Left ventricle myocardium superior (tissue), 1 donor: ENCODE measurements at places on chromosomes 12 and 14. TPM values are rescaled to one million over a fixed set of nuclear protein-coding genes. Genes with fewer than 3 reads are reported as not detected.

DNA sequence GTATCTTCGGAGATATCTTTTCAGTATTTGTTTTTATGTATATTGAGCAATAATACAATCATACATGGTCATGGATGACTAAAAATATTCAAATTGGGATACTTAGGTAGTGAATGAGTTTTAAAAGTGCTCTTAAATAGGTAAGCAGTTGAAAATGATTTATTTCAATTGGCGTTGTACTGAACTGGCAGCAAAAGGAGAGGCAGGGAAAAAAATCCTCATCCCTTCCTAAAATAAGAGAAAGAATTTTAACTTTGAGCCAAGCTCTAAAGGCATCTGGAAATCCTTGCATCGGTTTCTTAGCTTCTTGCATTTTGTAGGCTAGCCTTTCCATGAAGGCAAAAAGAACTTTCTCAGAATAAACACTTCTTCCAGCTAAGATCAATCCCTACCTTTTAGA, 125.2 kb downstream of the MGST1 start:
- no peak for DNase-seq

DNA sequence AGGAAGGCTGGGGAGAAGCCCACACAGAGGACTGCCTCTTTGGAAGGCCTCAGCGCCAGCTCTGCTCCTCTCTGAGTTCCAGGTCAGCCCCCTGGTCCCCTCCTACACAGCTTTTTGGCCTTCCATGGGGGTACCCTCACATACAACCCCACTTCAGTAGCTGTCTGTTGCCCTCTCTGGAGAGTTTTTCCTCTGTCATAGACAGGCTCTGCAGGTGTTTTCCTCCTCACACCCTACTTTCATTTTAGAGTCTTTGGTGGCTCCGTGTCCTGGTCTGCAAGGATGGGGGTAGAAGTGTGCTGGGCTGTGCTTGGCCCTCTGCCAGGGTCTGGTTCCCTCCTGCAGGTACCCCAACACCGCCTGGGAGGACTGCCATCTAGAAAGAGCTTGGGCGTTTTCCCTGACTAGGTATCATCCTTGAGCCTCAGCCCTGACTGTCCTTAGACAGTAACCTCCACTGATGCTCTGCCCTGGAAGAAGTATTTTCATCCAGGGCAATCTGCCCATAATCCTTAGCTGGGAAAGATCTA, 15.1 kb downstream of the ZDHHC22 start:
- DNase-seq: no peak

The TEX22 gene
- 1.6 TPM for total RNA-seq

The GOLGA3 gene
- 26.3 TPM for total RNA-seq

The KITLG gene
- 9.0 TPM for total RNA-seq

GRCh38 chr12:29991924-29992323, 208.2 kb upstream of the TMTC1 start:
- no peak for DNase-seq

DNA sequence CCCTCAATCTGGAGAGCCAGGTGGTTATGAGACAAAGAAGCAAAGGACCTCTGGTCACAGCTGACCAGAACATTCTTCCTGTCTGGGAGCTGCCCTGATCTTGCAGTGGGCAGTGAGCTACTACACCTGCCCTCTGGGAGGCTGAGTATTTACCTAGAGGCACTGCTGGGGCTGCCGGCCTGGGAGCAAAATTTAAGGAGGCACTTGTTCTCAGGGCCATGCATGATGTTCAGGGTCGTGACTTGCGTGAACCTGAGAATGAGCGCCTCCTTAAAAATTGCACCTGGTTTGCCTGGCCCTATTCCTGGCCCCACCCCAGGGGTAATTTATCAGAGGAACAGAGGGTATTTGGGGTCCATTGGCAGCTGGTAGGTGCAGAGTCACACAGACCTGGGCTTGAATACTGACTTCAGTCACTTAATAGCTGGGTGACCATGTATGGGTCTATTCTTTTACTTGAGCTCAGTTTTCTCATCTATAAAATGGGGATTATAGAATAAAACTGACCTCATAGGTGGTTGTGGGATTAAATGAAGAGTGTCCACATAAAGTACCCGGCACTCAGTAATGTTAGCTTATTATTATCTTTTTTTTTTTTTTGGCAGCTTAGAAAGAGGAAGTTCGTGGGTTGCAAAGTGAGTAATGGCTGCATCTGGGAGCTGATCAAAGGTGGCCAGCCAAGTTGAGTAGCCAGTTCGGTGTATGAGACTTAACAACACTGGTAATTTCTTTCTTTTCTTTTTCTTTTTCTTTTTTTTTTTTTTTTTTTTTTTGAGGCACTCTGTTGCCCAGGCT, 107.4 kb upstream of the MED13L start:
- DNase-seq: no peak

DNA sequence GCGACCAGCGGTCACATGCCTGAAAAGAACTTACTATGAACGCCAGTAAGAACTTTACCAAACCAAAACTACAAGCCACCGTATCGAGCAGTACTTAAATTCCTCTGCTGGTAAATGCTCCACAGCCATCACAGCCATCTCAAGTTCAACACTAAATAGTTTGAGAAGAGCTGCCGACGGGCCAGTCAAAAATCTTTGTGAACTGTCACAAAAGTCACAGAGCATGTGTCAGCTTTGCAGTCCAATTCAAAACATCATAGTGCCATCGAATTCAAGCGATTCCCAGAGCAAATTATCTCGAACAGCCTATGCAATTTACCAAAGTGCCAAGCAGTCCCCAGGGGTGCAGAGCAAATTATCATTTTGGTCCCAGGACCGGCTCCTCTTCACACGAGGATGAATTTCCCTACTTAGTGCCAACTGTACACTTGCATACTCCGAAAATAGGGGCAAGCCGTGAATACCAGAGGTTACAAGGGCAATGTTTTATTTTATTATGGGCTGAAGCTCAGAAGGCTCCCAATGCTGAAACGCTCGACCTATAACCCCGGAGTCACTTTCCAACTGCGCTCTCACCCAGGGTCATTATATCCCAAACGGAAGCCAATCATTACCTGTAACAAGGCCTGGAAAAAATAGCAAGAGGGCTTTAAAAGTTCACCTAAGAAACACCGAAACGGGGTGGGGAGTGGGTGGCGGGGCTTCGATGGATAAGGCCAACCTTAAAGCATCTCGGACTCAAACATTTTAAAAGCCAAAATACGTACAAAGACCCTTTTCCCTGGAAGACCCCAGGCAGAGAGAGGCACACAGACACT, 1.1 kb downstream of the LRP6 start:
- DNase-seq: no peak

DNA sequence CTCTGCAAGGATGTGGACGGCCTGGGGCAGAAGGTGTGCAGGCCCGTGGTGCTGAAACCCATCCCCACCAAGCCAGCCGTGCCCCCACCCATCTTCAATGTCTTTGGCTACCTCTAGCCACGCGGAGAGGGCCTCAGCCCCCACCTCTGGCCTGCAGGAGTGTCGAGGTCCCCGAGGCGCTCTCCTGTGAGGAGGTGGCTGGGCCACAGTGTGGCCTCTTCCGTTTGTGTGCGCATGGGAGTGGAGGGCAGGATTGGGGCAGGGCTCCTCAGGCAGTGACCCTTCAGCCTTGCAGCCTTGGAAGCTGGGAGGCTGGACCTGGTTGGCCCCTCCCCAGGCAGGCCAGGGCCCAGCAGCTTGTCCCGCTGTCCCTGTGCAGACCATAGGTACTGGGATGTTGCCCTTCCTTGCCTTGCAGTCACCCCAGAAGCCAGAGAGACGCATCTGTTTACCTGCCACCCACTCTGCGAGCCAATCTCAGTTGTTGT, 1.9 kb downstream of the FAM181A start:
- DNase-seq: no peak

The RASSF8 gene
- total RNA-seq: 22.9 TPM

DNA sequence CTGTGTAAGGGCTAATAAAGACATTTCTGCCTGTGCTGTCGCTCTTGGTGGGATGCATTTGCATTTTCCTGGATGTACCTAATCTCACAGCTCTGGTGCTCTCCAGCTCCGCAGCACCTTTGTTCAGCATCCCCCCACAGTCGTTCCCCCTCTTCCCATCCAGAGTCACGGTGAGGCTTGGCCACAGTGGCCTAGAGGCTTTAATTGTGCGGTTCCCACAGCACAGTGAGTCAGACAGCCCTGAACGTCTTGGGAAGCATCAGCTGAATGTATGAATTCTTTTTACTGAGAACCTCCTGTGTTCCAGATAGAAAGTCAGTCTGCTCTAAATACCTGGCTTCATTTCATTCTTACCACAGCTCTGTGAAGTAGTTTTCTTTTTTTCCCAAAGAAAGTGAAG, 28.7 kb downstream of the MLXIP start:
- DNase-seq: no peak

DNA sequence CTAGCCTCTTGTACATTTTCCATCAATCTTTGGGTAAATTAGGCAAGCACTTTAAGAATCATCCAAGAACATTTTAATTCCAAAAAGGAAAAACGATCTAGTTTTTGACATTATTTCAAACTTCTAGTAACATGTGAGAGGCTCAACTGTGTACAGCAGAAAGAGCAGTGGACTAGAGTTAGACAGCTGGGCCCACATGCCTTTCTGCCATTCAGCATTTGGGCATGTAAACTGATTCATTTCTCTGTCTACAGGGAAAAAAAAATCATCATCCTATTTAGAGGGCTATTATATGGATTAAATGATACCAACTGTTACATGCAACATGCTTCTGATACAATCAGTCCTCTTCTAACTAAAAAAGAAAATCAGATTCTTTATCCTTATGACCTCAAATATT, 17.7 kb downstream of the ATP2B1 start:
- no peak for DNase-seq

- no peak for DNase-seq
These were observed 334.4 kb upstream of the ATP2B1 start for GRCh38 chr12:90042920-90043641.

The GUCY2C gene
- total RNA-seq: not detected

The PZP gene
- total RNA-seq: 0.35 TPM

DNA sequence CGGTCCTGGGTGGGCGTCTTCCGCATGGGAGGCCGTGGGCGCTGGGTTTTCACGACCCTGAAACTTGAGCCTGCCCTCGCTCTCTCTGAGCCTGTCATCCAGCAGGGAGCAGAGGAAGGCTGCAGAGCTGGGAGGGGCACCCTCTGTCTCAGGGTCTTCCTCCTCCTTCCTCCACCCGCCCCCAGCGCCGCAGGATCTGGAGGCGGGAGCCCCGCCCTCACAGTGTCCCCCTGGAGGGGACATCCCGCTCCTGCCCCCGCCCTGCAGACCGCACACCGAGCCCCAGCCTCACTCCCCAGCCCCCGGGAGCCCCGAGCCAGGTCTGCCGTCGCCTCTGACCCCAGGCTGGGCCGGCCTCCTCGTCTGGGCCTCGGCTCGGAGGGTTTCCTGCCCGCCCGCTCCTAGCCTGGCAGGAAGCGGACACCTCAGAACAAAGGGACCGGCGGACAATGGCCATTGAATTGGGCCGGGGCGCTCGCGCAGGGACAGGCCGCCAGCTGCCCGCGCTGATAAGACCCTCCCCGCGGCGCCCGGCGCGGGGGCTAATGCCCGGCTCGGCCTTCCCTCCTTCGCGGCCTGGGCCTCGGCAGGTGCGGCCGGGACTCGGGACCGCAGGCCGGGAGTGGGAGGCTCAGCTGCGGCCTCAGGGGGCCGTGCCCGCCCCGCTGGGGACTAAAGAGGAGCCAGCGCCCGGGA, 15.3 kb upstream of the NUDT14 start:
- DNase-seq: peak; percentile 67

The SNAPC1 gene
- 14.5 TPM for total RNA-seq

The DBX2 gene
- 0.07 TPM for total RNA-seq

The EFS gene
- 3.3 TPM for total RNA-seq

DNA sequence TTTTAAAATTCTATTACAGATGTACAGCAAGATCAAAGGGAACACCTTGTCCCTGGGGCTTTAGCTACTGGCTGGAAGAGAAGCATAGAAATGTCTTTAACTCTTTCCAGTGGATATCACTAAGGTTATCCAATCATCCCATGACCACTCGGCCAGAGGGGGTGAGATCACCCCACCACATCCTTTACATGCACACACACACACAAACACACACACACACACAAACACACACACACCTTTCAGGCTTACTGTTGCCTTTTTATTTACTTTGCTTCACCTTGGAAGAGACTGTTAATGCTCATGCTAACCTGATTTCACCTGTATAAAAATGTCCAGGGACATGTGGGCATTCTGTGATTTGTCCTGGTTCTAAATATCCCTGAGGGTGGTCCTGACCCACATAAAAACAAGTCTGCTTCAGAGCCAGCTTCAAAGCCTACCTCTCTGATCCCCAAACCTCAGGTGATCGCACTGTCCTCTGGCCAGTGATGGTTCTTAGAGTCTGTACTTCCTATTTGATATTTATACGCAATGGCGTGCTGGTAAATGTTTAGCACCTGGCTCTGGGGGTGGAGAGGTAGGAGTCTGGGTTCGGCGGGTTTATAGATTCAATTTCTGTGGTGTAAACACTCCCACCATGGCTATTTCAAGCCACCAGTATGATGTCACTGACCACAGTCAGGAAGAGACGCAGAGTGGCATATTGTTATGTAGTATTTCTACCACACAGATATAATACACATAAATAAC, 166.1 kb upstream of the EEA1 start:
- DNase-seq: no peak

The TAOK3 gene
- total RNA-seq: 20.2 TPM

DNA sequence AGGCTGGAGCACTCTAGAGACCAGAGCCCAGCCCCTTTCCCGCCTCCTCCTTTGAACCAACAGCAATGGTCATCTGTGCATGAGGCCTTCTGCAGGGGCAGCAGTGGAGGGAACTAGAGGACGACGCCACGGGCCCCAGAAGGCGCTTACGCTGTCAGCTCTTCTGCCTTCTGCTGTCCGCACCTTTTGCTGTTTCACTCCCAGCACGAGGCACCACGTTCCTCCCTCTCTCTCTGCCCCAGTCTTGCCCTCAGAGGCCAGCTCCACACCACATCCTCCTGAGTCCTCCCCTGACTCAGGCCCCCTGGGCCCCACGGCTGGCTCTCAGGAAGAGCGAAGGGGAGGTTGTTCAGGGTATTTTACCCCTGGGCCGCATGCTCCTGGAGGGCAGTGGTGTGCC, 15.5 kb downstream of the MMAB start:
- DNase-seq: no peak

DNA sequence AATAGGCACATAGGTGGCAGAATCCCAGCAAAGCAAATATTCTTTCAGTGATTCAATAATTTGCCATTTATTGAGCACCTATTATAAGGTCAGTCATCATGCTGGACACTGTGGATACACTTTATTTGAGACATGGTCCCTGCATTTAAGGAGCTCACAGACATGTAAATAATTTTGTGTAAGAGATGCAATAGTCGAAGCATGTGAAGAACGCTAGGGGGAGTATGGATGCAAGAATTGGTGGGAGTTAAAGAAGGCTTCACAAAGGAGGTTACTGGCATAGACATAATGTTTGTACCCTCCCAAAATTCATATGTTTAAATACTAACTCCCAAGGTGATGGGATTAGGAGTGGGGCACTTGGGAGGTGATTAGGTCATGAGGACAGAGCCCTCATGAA, 260.6 kb upstream of the GARIN6 start:
- no peak for DNase-seq

- no peak for DNase-seq
These were observed 43.2 kb downstream of the CALM1 start for GRCh38 chr14:90440021-90440451.

The HOXC12 gene
- total RNA-seq: not detected
